ENCODE measurements at places on chromosomes 12 and 14.
A peak's percentile ranks its signal among the peaks of the same experiment; 100 is the strongest.

DNA sequence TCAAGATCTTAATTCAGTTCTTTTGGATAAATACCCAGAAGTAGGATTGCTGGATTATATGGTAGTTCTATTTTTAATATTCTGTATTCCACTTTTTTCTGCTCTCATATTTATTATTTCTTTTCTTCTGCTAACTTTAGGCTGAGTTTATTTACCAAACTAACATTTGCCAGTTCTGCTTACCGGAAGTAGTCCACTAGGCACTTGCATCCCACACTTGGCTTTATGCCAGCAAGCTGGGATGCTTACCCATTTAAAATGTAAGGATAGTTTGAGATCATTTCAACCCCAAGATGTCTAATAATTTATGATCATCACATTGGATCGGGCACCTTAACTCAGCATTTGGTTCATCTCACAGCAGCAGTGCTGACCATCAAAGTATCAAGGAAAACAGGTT lies 96.8 kb downstream of the PIK3C2G start:
- DNase-seq, result no peak

DNA sequence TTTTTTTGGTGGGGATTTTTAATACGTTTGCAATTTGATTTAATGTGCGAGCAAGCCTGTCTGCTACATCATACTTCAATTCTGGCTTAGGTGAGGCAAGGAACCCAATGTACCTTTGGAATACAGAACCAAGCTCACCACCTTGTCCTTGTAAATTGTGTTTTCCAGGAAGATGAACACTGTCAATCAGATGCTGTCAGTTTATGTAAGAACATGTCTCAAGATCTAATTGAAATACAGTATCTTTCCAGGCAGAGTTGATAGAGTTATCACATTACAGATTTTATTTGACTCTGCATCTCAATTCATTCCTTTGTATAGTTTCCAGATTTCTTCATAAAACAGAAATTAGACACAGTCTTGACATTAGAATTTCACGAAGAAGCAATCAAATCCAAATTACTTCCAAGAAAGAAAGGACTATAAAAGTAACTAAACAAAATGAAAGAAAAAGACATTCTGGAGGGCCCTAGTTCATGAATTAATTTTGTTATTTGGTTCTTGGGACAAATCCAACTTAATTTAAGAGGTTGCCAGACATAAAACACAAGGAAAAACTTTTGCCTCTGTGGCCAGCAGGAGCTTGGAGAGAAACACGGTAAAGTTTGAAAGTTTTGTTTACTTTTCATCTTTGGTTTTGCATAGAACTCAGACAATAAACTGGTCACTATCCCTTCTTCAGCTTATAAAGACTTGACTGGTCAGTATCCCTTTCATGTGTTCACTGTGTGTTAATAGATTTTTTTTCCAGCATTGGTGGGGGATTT lies 16.4 kb upstream of the MED13L start:
- DNase-seq, result no peak

DNA sequence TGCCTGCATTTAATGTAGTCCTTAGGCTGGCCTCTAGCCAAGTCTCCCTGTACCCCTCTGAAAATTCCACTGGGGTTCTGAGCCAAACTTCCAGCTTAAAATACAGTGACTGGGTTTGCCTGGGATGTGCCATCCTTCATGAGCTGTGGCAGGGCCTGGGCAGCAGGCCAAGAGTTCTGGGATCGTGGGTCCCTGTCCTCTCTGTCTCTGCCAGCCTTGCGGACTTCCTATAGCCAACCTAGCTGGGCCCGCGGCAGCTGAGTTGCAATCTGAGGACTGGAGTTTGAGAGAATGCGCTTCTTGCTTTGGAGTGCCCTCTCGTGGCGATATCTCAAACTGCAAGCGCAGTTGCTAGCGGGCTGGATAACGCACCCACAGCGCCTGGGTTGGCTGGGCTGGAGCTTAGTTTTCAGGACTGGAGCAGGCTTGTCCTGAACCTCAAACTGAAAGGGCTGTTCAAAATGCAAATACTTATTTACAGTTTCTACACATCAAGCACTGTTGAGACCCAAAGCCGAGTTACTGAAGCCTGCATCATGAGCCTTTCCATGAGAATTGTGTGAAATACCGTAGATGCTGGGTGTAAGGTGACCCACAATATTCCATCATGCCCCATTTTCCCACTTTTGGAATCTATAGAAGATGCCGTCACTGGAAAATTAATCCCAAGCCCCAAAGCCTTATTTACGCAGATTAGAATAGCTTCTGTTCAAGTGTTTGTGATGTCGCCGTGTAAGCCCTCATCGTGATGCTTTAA lies 7.3 kb upstream of the IFI27L2 start:
- peak; percentile 82 for DNase-seq

- DNase-seq, result no peak
These were observed 647 bp upstream of the SIX1 start for GRCh38 chr14:60649875-60650372.

DNA sequence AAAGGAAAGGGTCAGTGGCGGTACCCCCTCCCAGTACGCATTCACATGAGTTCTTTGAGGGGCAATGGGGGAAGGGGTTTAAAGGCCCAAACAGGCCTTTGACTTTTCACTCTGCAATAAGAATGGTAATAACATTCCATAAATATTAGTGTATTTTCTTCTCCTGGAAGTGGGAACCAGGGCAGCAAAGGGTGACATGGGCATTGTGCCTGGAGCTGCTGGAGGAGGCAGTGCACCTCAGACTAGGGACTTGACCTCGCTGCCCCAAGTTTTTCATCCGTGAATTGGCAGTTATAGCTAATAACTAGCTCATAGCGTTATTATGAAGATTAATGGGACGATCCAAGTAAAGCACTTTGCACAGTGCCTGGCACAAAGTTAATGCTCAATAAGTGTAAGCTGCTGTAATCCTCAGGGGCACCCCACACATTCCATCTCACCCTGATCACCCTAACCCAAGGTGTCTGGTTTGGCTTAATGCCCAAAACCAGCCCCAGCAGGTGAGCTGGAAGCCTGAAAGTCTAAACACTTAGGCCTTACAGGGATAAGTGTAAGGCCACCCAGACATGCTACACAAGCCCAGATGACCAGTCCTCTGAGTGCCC lies 2.8 kb upstream of the KCNH3 start:
- no peak for DNase-seq

- DNase-seq, result no peak
These were observed 11.2 kb downstream of the RHOF start for GRCh38 chr12:121781998-121782979.

DNA sequence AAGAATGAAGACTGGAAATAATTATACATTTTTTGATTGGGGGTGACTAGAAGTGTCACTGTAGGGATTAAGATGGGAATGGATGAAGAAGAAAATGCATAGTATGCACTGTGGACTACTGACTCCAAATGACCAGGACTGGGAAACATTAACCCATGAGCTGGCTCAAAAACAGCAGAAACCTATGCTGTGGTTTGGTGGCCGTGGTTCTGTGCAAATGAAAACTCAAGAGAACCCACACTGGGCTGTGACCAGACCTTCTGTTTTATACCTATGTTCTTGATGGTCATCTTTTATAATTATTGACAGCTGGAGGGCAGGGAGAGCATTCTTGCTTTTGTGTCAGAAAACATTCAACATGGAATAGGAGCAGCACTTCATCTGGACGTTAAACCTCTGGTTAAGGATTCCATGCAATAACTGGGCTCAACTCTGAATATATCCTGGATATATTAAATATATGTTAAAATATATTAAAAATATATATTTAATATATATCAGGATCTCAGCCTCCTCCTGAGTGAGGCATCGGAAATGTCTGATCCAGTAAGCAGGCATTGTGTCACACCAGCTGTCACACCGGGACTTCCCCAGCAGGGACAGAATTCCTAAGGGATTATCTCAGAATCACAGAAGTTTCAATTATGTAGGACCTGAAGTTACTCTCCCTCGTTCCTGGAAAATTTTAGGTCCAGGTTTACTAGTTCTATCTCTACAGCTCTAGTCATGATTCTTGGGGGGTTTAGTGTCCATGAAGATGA lies 48.5 kb downstream of the BBS10 start:
- DNase-seq, result no peak

All from activated gamma-delta T cell treated with anti-CD3 and anti-CD28 coated beads, Interleukin-2, amount 50 U/mL, for 16 hours (primary cell).